Left renal pelvis (tissue), 4 donors: ENCODE measurements at places on chromosomes 6 and 20. TPM values are rescaled to one million over a fixed set of nuclear protein-coding genes. Genes with fewer than 3 reads are reported as not detected.

LINC00237 gene
- polyA plus RNA-seq: not detected

SLC26A8 gene
- polyA plus RNA-seq: 0.16 TPM

FAM217A gene
- 1.3 TPM for polyA plus RNA-seq

DNA sequence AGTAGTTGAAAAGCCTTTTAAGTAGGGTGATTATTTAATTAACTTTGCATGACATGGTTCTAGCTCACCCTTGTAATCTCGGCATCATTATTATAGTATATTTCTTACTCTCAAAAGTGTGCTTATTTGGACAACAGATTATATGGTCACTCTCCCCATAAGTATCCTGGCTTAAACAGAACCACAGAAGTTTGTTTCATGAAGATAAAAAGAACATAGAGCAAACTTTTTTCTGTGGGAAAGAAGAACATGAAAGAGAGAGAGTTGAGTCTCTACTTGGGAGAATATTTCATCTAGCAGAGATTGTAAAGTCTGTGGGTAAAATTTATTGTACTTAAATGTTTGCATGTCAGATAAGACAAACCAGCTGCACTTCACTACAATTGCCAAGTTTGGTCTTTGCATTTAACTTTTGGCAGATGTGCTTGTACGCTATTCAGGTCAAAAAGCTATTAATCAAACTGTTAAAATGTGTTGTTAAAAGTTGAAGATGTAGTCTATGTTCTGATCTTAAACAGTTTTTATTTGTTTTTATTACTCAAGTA lies 33.4 kb upstream of the PRIM2 start:
- DNase-seq: peak; percentile 52

GRCh38 chr20:44746367-44747165 lies 901 bp downstream of the KCNK15 start:
- no peak for DNase-seq

DNA sequence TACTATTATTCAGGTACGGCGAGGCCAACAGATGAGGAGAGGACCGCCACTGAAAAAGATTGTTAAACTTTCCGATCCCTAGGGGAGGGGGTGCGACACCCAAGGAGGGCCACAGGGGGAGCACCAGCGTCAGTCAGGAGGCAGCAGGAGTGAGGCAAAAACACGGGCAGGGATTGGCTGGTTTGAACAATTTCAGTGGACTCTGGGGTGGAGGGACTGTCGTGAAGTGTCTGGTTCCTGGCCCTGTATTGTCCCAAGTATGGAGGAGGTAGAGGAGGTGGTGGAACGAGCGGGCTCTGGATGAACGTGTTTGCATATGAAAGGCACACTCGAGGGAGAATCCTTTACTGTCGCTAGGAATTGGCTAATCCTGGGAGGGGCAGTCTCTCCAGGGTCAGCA lies 32.5 kb upstream of the MCUR1 start:
- DNase-seq: no peak

- DNase-seq: no peak
These were observed 90.2 kb upstream of the CDH4 start for GRCh38 chr20:61161726-61162390.

DNA sequence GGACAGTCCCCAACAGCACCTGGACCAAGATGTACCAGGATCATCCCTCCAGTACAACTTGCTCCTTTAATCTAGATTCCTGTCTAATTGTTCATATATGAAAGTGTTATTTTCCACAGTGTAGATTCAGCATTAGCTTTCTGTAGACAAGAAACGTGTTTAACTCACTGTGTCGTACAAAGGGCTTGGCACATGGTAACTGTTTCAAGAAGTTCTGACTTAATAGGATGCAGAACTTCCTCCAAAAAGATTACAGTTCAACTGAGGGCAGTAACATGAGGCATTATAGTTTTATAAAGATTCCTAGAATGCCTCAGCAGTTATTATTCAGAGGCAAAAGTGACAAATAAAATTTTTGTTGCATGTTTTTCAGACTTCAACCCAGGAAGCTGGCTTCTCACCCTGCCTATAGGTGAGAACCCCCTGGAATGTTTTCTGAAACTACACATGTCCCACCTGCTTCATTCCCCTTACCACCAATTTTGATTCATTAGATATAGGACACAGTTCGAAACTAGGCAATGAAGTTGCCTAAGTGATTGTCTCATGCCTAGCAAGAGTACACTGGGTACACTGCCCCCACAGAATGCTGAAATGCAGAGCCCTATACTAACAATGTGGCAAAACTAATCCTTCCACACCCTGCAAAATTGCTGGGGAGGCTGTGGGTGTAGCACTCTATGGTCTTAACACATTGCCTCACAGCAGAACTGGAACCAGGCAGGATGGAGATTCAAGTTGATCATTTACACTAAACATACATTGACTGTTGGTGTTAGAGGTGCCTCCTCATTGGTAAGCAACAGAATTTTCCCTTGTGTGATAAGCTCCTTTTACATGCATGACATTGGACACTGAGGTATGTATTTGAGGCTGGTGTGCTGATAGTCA lies 22.6 kb upstream of the SH3BGRL2 start:
- no peak for DNase-seq

DNA sequence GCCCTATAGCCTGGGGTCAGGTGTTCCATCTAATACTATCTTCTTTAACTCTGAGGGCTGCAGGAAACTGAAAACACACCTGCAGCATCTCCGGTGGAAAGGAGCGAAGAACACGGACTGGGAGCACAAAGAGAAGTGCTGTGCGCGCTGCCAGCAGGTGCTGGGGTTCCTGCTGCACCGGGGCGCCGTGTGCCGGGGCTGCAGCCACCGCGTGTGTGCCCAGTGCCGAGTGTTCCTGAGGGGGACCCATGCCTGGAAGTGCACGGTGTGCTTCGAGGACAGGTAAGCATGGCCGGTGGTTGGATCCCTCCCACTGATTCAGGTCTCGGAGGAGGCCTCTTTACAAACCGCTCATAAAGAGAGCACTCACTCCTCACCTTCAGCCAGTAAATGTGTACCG lies 15.5 kb downstream of the SYTL3 start:
- DNase-seq: no peak
